Endothelial cell of umbilical vein (primary cell): ENCODE measurements at places on chromosomes 7 and 10. TPM values are rescaled to one million over a fixed set of nuclear protein-coding genes. Genes with fewer than 3 reads are reported as not detected.
A peak's percentile ranks its signal among the peaks of the same experiment; 100 is the strongest.

- DNase-seq, result no peak
Measured at GRCh38 chr7:24328050-24328449, 44.1 kb downstream of the NPY start.

MCM10 gene
- total RNA-seq, result 28.7 and 31.6 TPM in 2 replicates

DNA sequence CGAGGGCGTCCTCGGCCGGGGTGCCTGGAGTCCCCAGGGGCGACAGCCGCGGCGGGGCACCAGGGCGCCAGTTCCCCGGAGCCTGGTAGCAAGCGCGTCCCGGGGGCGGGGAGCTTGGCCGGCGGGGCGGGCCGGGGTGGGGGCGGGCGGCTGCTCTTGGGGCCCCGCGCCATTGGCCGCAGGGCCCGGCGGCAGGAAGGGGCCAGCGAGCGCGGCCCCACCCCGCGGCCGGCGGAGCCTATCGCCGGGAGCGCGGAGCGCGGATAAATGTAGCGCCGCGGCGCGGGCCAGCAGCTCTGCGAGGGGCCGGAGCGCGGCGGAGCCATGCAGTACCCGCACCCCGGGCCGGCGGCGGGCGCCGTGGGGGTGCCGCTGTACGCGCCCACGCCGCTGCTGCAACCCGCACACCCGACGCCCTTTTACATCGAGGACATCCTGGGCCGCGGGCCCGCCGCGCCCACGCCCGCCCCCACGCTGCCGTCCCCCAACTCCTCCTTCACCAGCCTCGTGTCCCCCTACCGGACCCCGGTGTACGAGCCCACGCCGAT lies at the start of gene HHEX:
TSS of gene HHEX (plus strand) at position 293 of the 548 bp plus-strand sequence. CDS start at position 325, 32 bp downstream.
- peak; percentile 80 for DNase-seq

GRCh38 chr7:32051128-32051527 lies 19.1 kb downstream of the PDE1C start:
- DNase-seq, result no peak

DNA sequence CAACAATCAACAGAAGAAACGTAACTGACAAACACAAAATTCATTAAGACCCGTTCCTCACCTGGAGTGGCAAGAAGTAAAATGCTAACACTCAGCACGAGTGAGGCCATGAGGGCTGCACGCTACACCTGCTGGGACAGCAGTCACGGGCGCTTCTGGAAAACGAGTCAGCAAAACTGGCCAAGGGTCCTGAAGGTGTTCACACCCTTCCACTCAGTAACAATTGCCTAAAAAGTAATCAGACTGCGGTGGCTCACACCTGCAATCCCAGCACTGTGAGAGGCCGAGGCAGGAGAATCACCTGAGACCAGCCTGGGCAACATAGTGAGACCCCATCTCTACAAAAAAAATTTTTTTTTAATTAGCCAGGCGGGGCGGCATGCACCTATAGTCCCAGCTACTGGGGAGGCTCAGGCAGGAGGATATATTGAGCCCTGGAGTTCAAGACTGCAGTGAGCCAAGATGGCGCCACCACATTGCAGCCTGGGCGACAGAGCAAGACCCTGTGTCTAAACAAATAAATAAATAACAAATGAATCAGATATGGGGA lies 199.1 kb downstream of the MAD1L1 start:
- DNase-seq, result no peak

TAF5 gene
- total RNA-seq, result 5.8 and 6.0 TPM in 2 replicates

GDF10 gene
- not detected in 2 replicates for total RNA-seq

GRCh38 chr10:122468926-122469781 lies 7.8 kb downstream of the HTRA1 start:
- DNase-seq, result peak; percentile 64

NACAD gene
- total RNA-seq, result 4.3 and 6.6 TPM in 2 replicates

- DNase-seq, result no peak
Measured at GRCh38 chr10:34753014-34753757, 61.9 kb downstream of the PARD3 start.

- DNase-seq, result no peak
Measured at GRCh38 chr10:61834519-61834918, 67.0 kb upstream of the ARID5B start.

STEAP1 gene
- 39.1 and 42.7 TPM in 2 replicates for total RNA-seq

DNA sequence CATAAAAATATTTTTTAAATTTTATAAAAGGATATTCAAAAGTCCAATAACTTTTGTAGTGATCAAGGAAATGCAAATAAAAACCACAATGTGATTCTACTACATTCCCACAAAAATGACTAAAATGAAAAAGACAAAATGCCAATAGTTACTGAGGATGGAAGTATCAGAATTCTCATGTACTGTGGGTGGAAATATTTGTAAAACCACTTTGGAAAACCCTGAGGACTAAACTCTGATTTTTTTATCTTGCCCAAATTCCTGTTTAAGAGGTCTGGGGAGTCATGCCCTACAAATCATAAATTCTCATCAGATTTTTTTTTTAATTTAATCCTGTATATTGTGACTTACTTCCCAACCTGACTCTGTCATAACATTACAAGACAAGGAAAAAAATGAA lies 9.8 kb upstream of the SEMA3D start:
- DNase-seq, result no peak

DNA sequence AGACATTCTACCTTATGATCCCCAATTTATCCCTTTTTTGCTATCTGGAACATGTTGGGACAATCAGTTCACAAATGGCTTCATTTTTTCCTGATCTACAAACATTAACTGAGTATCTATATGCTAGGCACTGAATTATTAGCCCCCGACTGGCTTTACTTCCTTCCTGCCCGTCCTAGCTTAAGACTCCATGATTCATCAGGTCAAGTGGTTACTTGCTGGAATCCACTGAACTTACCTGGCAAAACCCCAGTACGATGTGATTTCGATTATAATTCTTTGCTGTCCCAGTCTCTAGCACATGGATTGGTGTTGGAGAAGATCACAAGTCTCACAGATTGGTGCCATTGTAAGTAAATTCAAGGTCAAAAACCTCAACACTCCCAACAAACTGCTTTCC lies 77.1 kb downstream of the ORC5 start:
- DNase-seq, result no peak

GRCh38 chr10:89367529-89367928 lies 10.3 kb upstream of the IFIT1B start:
- DNase-seq, result no peak

- DNase-seq, result no peak
Measured at GRCh38 chr10:46559231-46559671, 2.8 kb upstream of the GPRIN2 start.

DNA sequence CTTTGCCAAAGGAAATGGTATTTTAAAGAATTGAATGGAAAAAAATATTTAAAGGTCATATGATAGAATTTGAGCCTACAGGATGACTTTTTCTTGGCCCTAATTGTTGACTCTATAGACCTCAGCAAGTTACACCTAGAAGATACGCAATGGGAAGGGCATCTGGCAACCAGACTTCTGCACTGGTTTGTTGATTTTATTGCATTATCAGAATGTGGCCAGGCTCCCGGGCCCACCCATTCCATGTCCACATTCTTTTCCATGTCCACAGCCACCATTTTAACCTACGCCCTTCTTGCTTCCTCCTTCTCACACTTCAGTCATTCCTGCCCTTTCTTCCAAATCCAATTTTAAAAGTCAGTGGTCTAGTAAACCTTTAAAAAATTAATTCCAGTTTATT lies 738.4 kb downstream of the SUGCT start:
- no peak for DNase-seq

ECHDC3 gene
- total RNA-seq, result 3.7 and 6.0 TPM in 2 replicates

DNA sequence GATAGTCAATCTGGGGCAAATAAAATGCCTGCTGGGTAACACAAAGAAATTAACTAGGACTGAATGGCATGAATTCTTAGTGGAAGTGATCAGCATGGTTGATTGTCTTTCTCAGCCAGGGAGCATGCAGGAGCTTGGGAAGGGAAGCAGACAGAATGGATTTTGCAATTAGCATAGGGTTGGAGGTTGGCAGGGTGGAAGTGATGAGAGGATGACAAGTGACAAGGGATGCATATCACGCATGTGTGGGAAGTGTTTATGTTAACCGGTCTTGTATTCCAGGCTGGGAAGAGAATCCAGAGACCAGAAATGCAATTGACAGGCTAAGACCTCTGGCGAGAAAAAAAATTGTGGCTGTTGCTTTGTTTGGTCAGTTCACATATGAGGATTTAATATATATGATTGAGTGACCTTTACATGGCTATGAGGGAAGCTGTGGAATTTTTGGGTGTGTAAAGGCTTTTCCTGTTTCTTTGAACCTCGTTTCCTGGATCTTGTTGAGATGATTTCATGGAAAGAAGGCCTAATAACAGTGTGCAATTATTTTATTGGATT lies 8.3 kb downstream of the MDFIC start:
- DNase-seq, result peak; percentile 43

HOXA2 gene
- 2.2 and 2.3 TPM in 2 replicates for total RNA-seq

DNA sequence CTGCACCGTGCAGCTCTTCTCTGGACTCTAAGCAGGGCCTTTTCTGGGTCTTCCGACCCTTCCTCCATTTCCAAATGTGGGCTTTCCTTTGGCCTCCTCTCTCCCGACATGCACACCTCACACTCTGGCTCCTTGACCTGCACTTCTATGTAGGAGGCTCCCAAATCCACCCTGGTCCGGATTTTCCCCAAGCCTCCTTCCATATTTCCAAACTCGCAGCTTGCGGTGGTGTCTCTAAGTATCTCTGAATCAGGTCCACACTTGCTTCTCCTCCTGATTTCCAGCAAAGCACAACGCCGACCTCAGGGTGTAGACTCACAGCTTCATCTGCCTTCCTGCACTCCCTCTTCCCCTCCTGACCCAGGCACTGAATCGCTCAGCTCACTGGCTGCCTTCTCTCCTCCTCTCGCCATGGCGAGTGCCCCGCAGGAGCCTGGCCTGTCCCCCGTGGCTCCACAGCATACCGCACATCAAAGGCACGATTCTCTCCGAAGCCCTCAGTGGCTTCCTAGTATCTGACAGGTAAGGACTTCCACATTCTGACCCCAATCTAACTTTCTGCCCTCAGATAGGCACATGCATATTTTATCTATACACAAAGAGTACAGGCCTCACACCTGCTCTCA lies 27.8 kb downstream of the DIP2C start:
- DNase-seq, result no peak

TMEM225B gene
- not detected in 2 replicates for total RNA-seq

DNA sequence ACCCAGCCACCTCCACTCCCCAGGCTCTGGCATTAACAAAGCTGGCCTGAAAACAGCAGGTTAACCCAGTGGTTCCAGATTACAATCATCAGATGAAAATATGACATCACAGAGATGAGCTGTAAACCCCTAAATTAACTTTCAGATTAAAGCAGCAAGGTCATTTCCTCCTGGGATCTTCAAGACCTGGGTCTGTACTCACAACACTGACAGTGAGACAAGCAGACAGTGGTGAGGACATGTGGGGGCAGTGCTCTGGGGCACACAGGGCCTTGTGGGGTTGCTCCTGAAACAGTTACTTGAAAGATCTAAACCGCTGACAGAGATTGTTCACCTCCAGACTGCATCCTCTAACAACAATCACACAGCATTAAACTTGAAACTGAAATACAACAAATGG lies 134.1 kb downstream of the ZNF438 start:
- no peak for DNase-seq

SDHAF3 gene
- total RNA-seq, result 5.2 and 7.1 TPM in 2 replicates

DNA sequence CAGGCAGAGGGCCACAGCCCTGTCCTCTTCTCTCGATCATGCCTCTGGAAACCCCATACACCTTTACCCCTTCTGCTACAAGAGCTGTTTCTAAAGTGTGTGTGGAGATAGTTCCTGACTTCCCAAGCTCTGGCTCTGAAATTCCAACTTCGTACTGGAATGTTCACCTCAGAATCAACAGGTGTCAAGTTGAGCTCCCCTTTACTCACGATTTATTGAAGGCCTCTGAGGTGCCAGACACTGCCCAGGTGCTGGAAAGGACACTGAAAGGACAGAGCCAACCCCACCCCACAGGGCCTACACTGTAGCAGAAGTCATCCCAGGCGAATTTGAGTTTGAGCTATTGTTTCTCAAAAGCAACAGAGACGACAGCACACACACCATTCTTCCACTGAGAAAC lies 209.9 kb upstream of the FRMD4A start:
- no peak for DNase-seq

- DNase-seq, result no peak
Measured at GRCh38 chr10:61071580-61071979, 127.6 kb upstream of the RHOBTB1 start.

DNA sequence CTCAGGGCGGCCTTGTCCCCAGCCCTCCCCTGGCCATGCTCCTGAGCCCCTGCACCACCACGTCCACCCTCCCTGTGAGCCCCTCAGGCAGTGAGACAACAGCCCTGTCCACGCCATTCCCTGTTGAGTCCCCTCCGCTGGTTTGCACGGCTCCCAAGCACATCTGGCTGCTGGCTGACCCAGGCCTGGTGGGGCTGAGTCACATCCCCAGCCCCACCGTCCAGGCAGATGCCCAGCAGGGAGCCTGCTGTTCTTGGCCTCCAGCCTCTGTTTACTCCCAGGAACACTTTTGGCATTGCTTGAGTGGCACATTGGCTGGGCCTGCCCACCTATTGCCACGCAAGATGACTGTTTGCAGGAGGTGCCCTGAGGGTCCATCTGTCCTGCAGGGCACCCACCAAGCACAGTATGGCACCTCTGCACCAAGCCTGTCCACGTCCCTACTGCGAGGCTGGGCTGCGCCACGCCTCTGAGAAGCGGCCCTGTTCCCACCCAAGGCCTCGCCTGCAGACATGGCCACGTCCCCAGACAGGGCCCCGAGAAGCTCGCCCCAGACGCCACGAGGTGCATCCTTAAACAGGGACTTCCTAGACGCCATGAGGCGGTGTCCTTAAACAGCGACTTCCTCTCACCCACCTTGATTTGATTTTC lies 48.4 kb upstream of the INPP5A start:
- DNase-seq, result no peak

DNA sequence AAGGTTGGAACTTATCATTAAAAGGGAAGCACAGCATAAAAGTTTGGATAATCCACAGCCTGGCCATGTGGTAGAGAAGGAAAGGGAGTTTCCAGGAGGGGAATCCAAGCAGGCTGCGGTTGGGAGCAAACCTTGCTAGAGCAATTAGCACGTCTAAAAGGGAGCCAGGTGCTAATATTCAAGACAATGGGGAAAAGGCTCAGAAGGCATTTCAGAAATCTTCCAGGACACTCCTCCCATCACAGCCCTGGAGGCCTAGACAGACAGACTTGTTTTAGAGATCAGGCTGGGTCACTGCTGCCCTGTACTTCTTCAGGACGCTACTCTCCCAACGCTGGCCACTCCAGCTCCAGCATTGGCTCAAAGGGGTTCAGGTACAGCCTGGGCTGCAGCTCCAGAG lies 96.2 kb upstream of the KAT6B start:
- no peak for DNase-seq

DPP6 gene
- total RNA-seq, result not detected in 2 replicates

GRCh38 chr10:58568428-58568935 lies 55.8 kb downstream of the BICC1 start:
- no peak for DNase-seq

DNA sequence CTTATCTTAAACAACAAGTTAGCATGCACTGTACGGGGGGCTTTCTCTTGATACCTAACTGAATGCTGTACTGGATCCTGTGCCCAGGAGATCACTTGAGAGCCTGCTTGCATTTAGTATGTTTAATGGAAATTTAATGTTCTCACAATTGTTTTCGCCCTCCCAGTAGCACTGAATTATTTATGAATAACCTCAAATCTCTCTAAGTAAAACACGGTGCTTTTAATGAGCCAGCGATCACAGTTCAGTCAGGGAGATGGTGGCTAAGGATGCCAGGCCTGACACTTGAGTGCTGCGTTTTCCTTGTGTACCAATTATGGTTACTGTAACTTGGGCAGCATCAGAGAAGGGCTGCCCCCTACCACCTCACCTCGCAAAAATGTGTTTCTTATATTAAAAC lies 115.5 kb upstream of the ADARB2 start:
- no peak for DNase-seq
